ENCODE measurements at places on chromosomes 2 and 18. TPM values are rescaled to one million over a fixed set of nuclear protein-coding genes. Genes with fewer than 3 reads are reported as not detected.

The METTL21A gene
- 12.3 TPM for total RNA-seq

The EFHD1 gene
- total RNA-seq = 2.7 TPM

The UGT1A7 gene
- 0.30 TPM for total RNA-seq

The ABCG8 gene
- total RNA-seq = under 0.01 TPM

The CD8B2 gene
- total RNA-seq = 0.10 TPM

DNA sequence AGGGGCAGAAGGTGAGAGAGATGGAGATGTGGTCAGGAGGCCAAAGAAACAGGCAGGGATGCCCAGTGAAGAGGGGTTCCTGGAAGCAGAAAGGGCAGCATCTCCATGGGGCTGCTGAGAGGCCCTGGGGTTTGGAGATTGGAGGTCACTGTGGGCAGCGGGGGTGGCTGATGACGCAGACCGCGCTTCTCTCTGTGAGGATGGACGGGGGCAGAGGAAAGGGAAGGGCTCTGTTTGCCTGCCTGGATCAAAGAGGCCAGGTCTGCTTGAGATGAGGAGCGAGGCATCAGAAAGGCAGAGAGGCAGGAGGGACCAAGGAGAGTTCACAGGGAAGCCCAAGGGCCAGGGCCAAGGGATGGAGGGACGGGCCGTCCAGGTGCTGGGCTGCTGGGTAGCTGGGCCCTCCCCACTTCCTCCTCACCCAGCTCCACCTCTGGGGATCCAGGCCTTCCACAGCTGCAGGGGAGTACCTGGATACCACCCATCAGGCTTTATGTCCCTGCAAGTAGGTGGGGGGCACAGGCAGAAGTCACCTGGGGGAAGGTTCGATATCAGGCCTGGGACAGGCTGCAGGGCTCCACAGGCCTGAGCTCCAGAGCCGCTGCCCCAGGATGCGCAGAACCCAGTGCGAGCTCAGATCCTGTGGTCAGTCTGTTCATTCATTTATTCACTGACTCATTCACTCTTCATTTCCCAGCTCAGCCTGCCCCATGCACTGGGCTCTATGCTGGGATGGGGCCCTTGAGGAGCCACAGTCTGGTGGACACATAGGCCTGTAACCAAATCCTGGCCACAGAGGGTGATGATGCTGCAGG lies 30.6 kb downstream of the ADRA2B start:
- no peak for DNase-seq

GRCh38 chr2:172239944-172240590 lies 137.4 kb upstream of the DLX2 start:
- no peak for DNase-seq

- DNase-seq = no peak
These were observed 16.6 kb downstream of the SERPINB13 start for GRCh38 chr18:63603772-63604171.

GRCh38 chr2:20568501-20569463 lies 82.1 kb downstream of the HS1BP3 start:
- no peak for DNase-seq

DNA sequence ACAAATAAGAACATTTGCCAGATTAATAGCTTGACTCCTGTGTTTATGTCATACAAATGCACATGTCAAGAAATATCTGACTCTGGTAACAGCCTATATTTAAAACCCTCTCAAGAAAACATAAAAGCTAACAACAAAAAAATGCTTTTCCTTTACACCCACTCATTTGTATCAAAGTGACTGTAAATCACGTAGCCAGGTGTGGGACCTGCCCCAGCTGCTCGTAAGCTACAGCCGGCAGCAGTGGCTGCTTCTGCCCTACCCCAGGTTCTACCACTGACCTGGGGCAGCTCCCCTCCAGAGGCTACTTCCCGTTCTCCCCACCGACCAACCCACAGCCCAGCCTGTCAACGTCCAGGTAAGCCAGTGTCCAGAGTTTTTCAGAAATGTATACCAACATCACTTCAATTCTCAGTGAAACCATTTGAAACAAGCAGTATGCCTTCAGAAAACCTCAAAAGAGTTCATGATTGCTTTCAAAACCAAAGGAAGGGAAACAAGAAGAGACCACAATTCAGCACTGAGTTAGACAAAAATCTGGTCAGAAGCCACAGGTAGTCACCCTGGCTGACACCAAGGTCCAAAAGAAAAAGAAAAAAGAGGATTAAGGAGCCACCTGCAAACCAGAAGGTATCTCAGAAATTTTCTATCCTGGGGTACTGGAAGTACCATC lies 40.4 kb downstream of the KIDINS220 start:
- no peak for DNase-seq
